ENCODE measurements at places on chromosomes 1 and 21.

DNA sequence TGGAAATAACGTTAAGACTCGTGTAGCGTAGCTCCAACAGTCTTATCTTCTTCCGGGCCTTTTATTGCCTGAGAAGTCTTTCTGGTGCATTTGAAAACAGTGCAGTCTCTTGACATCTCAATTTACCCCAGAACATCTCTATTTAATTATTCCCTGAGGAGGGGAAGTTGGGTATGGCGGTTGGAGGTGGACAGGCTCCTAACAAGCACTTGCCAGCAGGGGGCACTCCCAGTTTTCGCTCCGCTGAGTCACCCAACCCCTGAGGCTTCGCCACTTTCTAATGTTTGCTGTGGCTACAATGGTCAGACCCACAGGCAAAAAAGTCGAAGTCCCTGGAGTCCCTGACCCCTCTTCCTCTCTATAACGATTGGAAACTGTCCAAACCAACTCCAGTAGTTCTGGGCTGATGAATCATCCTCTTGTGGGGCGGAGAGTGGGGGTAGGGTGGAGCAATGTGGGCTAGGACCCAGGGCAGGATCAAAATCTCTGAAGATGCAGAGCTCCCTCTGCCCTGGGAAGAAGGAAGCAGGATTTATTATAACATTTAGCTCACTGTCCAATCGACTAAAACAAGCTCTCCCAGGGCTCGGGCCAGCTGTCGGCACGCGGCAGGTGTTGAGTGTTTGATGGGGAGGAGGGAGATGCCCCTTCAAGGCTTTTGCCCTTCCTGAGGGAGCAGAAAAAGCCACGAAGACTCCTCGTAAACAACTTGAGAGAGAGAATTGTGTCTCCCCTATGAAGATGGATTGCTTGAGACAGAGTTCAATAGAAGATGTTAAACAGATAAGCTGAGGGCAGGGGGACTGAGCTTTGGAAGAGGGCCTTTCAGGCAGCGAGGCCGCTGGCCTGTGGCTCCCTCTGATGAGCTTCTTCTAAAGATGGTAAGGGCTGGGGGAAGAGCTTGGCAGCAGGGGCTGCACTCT is 85.7 kb downstream of the BRINP2 start:
- DNase-seq: no peak

- no peak for DNase-seq
These were observed 647.1 kb upstream of the NCAM2 start for GRCh38 chr21:20351138-20351537.

DNA sequence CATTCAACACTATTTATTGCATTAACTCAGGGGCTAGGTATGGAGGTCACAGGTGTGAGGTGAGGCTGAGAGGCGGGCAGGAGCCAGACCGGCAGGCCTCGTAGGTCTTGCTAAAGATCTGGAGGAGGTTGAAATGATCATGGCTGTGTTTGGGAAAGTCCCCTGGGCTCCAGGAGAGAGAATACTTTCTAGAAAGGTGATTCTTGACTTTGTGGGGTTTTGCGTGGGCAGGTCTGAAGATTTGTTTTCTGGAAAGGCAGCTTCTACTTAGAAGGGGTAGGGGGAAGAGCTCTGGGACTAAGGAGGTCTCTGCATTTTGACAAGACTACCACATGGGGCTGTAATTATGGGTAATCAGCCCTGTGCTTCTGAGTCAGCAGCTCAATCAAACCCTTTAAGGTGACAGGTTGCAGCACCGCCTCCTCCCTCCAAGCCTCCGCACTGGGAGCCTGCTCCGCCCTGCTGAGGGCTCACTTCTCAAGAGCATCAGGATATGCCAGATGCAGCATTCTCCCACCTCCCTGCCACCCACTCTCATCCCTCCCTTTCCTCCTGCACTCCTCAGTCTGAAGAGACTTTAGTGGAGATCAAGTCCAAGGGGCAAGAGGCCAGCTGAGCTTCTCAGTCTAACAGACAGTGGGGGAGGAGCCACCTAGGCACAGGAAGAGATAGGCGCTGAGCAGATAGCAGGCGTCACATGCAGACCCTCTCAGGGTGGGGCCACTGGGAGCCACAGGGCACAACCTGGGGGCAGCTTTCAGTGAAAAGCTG is 30.5 kb downstream of the SLC30A1 start:
- DNase-seq: no peak

DNA sequence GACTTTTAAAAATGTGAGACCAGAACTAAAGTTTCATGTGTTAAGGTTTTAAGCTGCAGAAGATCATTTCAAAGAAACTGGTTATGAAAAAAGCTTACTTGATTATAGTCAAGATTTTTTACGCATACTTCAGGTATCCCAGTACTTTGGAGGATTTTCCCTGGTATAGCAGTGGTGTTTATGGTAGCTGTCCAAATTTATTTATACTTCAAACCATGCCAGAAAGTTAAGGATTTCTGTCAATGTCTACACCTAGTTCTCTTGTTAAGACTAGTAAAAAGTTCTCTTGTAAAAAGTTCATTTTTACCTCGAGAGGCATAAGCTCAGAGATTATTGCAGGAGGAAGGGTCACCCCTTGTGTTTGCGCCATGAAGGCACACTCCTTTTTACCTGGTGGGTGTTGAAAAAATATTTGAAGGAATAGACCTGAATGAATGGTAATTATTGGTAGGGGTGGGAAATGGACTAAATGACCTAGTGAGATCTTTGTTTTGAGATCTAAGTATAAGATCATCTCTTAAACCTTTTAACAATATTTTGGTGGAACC is 2.8 kb downstream of the DYRK1A start:
- no peak for DNase-seq

DNA sequence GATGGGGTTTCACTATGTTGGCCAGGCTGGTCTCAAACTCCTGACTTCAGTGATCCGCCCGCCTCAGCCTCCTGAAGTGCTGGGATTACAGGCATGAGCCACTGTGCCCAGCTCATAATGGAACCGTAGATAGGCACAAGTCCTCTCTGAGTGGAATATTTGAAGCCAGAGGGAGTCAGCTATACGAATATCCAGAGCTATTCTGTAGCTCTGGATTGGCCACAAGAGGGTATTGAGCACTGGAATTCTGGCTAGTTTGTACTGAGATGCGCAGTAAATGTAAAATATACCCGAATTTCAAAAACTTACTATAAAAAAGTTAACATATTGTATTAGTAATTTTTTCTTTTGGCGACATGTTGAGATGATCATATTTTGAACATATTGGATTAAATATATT is 851 bp upstream of the VPS13D start:
- no peak for DNase-seq

DNA sequence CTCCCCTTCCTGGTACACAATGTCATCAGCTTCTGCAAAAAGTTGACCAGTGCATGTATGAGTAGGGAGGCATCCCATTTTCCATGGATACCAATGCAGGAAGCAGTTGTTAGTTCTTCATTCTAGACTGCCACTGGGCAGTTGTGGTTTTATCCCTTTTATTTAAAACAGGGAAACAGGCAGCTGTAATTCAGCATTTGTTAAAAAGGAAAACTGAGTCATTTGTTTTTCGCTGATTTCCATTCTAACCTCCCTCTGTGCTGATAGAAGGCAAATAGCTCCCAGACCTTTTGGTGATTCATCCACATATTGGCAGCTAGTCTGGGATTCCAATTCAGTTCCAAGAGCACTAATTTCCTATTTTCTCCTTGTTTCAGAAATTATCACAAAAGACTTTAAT is 21.1 kb upstream of the ABCA4 start:
- DNase-seq: no peak

DNA sequence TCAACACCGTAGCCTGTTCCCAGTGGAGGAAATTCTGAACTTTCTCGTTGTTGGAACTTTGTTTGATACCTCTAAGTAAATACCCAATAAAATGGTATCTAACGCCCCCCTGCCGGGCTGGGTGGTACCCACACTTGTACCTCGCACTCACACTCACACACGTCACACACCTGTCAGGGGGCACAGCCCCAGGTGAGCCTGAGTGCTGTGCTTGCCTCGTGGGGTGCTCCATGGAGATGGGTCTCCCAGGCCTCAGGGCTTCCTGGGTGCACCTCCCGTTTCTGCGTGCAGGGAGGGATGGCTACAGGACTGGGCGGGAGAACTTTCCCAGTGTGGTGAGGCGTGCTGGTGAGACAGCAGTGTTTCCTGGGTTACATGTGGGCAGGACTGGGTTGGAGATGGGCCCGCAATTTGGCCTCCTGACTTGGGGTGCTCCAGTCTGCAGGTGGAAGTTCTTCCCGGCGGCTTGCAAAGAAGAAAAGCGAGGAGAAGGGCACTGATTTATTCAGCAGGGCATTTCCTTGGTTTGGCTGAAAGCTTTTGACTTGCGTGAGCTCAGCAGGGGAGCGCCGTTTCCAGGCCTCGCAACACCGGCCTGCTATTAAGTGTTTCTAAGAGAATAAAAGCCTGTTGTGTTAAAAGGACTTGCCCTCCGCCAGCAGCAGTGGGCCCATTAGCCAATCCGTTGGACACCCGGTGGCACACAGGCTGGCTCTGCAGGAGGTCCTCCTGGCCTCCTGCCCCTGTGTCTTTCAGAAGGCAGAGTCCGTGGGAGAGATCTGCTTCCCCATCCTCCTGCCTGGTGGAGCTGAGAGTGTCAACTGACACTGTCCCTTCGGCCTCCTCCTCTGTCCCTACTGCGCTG is 79.7 kb downstream of the KIF26B start:
- no peak for DNase-seq

DNA sequence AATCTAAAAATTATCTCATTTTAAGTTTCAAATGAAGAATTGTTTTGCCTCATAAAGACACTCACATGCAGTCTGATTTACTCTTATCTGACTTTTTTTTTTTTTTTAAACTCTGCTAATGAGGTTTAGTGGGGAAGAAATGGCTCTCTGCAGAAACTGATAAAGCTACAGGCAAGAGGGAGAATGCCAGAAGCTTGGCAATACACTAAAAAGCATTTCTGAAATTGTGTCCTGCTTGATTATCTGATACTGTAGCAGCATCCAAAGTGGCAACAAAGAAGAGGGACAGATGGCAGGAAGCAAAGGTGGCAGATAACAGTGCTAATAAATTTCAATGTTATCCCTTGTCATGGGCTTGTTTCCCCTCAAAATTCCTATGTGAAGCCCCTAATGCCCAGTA is 1744.9 kb downstream of the NCAM2 start:
- no peak for DNase-seq

DNA sequence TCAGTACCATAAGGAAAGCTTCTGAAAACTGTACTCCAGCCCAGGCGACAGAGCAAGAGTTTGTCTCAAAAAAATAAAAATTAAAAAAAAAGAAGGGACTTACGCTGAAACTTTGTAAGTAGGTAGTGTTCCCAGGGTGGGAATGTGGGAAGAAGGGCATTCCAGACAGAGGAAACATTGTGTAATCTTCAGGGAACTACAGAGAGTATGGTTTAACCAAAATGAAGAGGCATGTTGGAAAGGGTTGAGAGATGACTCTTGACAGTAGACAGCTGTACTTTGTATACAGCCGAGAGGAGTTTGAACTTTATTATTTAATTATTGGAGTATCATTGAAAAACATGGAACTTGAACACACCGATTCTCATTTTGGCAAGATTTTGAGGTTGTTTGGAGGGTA is 43.0 kb downstream of the PPP2R5A start:
- no peak for DNase-seq

- no peak for DNase-seq
These were observed 220.0 kb downstream of the TM2D1 start for GRCh38 chr1:61504852-61505390.

- no peak for DNase-seq
These were observed 42.5 kb downstream of the PRDM16 start for GRCh38 chr1:3111348-3112021.

DNA sequence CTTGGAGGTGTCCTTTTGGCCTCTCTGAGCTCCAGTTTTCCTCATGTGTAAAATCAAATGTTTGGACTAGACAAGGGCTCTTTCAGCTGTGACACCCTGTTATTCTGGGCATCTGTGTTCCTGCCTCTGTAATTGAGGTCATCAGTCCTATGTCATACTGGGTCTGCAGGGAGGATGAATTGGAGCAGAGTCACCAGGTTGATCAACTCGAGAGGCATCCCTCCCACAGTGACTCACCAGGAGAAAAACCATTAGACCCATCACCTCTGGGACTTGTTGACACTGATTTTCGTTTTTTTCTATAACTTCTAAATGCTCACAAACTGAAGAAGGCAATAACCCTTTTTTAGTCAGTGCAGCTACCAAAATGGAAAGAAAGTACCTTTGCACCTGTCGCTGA is 82.2 kb downstream of the ST6GALNAC5 start:
- no peak for DNase-seq

DNA sequence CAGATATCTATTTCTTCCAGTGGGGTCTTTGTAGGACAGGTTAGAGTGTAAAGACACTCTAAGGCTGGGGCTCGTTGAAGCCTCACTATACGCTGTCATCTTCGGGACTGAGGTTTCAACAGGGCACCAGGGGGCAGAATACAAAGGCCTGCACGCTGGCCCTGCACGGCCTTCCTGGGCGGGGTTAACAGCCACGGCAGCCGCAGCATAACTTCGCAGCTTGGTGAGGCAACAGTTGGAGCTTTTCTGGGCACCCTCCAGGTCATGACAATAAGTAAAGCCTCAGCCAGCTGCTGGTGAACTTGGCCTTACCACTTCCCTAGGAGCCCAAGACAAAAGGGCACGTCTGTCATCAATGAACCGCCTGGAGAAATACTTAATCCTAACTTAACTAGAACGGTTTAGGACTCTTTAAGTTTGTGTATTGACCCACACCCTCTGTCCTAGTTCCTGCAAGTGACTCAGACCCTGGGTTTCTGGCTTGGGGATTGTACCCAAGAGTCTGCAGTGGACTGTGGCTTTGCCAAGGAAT is 2.3 kb upstream of the RUNX1 start:
- peak; percentile 88 for DNase-seq

DNA sequence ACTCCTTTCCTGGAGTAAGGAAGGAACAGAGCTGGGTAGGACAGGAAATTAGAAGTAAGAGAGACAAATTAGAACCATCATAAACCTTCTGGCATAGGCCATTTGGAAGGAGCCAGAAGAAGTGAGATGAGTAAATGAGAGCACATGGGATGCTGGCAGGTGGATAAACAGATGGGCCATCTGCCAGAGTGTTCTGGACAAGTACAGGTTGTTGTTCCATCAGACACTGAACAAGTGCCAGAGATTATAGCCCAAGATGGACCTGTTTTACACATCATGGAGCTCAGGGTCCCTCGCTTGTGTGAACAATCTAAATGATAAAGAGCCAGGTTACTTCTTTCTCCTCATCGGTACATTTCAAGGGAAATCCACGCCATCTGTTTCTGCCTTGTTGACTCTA is 200.3 kb downstream of the HHIPL2 start:
- DNase-seq: no peak

GRCh38 chr1:147794570-147794969 is 34.2 kb upstream of the GJA5 start:
- DNase-seq: no peak

DNA sequence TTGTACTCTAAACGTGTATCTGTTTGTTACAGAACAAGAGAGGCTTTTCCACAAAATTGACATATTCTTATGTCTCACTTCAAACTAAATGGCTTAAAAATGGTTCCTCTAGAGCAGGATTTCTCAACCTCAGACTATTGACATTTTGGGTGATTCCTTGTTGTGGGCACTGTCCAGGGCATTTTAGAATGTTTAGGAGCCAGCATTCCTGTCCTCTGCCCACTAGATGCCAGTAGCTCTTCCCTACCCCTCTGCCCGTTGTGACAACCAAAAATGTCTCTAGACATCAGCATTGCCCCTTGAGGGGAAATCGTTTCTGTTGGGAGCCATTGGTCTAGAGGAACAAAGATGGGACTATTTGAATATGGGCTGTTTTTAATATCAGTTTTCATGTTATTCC is 17.3 kb downstream of the SMAP2 start:
- no peak for DNase-seq

GRCh38 chr1:11350265-11350664 is 77.3 kb downstream of the UBIAD1 start:
- no peak for DNase-seq

- DNase-seq: no peak
These were observed 171.1 kb upstream of the FGGY start for GRCh38 chr1:59125676-59126320.
